Choroid plexus epithelial cell (primary cell): ENCODE measurements at places on chromosomes 6 and 20.
A peak's percentile ranks its signal among the peaks of the same experiment; 100 is the strongest.

GRCh38 chr6:24668997-24669361, 2.1 kb downstream of the ACOT13 start:
- DNase-seq: no peak

GRCh38 chr6:97067045-97067444, 142.5 kb downstream of the KLHL32 start:
- DNase-seq: no peak

DNA sequence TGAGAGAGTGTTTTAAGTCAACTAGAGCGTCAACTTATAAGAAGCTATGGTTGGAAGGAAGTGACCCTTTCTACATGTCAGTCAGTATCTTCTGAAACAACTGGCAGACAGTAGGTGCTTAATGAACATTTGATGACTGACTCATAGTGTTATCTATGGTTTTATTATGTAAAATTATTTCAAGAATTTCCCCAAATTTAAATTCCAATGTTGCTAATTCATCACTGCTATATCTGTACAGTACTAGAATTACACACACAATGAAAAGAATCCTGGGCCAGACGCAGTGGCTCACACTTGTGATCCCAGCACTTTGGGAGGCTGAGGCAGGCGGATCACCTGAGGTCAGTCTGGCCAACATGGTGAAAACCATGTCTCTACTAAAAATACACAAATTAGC, 721.4 kb upstream of the FLRT3 start:
- DNase-seq: peak; percentile 24

DNA sequence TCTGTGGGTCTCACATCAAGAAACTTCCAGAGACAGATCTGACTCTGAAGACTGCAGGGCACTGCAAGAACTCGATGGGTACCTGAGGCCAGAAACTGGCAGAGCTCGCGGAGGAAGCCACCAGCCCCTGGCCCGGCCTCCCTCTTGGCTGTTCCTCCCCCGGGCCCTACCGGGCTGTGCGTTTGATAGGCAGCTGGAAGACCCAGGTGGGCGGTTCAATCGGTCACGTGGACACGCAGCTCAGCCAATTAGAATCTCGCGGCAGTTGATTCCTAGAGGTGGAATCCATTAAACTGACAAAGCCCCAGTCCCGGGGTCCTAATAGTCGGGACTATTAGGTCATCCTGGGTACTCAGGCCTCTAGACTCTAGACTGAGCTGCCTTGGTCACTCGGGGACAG, 154.2 kb upstream of the PROKR2 start:
- DNase-seq: no peak

GRCh38 chr6:28803337-28803709, 120.5 kb downstream of the TRIM27 start:
- DNase-seq: no peak

DNA sequence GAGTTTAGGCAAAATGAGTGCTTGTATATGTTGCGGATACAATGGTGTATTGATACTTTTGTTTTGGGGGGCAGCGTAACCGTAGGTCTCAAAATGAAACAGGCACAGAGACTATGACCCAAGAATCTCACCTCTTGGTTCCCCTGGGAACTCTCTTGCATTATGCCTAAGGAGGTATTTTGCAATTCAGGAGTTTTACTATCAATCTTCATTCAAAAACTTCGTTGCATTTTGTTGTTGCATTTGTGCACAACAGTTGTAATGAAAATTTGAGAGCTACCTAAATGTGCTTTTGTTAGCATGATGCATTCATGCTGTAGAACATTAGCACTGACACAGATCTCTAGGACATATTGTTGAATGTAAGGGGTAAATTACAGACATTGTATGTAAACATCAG, 18.2 kb downstream of the VTA1 start:
- DNase-seq: peak; percentile 21

GRCh38 chr20:2691663-2692035, 931 bp upstream of the EBF4 start:
- no peak for DNase-seq

DNA sequence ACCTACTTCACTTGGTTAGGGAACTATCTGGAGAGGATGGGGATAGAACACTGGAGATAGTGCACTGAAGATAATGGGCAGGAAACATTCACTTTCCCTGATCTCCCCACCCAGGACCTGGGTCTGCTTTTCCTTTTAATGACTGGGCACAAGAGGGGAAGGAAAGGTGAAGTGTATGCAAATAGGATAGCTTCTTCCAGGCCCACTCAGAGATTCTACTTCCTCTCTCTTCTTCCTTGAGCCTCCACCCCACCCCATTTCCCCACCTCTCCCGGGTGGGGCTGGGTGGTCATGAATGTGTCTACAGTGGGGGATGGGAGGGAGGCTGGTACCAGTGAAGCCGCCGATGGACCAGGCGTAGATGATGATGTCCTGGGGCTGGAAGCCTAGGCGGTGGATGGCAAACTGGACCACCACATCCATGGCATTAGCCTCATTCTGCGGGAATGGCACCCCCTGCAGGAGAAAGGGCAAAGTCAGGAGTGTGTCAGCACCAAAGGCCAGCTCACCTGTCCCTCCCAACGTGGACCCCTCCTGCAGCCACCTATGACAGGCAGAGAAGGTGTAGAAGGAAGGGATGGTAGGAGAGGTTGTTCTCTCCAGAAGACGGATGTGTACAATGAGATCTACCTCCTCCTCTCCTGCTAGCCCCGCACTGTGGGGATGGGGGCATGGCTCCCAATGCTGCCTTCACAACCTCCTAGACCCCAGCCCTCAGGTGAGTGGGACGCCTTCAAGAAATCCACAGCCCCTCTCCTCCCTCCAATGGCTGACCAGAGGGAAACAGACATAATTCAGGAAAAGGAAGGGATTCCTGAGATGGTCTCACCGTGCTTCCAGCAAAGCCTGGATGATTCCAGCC, 8.6 kb upstream of the LY6G5C start:
- no peak for DNase-seq

DNA sequence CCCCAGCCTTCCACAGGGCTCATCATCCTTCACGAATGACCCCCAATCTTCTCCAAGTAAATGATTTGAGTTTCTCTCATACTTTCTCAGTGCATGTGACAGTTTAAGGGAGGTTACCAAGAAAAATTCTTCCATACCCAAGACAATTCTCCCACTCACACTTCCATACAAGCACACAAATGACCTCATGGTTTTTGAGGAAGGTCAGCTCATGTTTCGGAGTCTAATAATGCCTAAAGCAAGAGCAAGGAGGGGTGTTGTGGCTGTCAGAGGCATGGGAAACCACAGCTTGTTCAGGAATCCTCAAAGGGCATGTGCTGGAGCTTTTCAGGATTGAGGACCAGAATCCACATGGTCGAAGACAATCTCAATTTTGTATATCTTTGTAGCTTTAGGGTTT, 279.0 kb downstream of the MAFB start:
- DNase-seq: no peak

- DNase-seq: no peak
Measured at GRCh38 chr6:162539321-162539720, 188.2 kb downstream of the PRKN start.

DNA sequence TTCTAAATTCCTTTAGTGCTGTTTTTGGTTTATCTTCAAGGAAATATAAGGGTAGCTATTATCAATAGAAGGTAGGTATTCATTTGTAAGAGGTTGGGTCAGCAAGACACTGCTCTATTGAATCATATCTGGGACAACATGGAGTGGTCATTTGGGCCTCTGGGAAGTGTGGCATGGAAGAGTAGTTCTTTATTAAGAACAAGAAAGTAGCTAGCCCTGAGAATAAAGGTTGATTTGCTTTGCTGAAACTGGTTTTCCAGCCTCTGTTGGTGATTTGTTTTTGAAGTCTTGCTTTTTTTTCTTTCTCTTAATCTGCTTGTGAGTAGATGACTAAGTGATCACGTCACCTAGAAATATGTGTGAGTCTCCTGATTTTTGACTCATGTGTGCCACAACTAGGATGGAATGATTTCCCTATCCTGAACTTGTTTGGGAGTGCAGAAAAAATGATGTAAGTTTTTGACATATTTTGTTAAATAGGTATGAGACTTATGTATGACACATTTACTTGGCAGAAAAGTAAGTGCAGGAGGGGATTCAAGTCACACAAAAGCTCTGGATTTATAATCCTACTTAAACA, 381.8 kb downstream of the CENPW start:
- DNase-seq: peak; percentile 94
